ENCODE measurements at places on chromosomes 6 and 20. TPM values are rescaled to one million over a fixed set of nuclear protein-coding genes. Genes with fewer than 3 reads are reported as not detected.

DNA sequence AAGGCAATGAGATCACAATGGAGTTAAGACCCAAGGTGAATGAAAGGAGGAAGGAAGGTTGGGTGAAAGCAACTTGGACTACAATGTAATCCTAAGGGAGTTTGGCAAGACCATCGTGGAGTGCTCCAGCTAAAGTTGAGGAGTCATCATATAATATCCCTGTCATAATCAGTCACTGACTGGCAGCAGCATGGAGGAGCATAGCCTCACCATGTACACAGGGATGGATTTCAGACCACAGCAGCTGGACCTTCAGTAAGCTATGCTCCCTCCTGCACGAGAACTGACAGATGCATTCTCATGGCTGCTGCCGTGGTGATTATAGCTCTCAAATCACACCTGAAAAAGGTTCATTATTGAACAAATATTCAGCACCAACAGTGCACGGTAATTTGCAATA lies 43.0 kb downstream of the GOPC start:
- peaks cover 22% of the 10 kb centered on the region for H3K4me1 ChIP-seq
- no peaks in the 10 kb centered on the region for H3K27me3 ChIP-seq
- no peak overlapping the region for H3K27ac ChIP-seq
- peak; percentile 12 for DNase-seq

- H3K36me3 ChIP-seq = no peaks in the 10 kb centered on the region
- peak; percentile 48 for DNase-seq
- H3K27ac ChIP-seq = no peak overlapping the region
- H3K4me3 ChIP-seq = no peak overlapping the region
- peaks cover 29% of the 10 kb centered on the region for H3K27me3 ChIP-seq
- peaks cover 7% of the 10 kb centered on the region for H3K4me1 ChIP-seq
Measured at GRCh38 chr6:83696674-83697073, 12.2 kb downstream of the SNAP91 start.

DNA sequence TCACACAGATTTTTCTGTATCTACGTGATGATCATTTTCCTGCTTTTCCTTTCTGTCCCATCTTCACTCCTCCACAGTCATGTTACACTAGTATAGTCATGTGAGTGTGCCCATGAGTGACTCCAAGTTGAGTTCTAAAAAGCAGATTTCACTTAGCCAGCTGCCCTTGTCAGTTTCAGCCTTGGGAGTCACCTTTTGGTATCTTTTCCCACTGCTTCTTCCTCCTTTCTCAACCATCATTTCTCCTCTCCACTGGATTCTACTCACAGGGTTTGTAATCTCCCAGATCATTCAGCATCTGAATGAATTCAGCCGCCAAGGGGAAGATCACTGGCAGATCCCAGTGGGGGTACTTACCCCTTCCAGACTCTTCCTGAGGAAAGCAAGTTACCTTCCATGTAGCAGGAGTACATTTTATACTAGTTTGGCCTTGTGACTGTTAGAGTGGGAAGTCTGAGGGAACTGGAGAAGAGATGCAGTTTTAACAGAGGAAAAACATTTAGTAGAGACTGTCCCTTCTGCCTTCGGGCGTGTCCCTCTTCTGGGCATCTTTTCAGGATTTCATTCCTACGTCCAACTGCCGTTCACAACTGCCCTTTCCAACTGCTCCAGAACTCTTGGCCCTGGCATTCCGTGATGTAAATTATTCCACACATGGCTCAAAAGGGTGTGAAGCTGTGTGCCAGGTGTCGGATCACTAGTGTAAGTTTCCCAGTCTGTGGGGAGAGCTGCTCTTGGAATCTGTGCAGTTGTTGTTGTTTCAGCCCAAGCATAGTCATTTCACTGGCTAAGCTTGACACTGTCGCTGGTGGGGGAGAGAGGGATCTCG lies 38.9 kb downstream of the BICRAL start:
- no peak for DNase-seq
- no peak overlapping the region for H3K4me3 ChIP-seq
- peaks cover 10% of the 10 kb centered on the region for H3K4me1 ChIP-seq

- H3K36me3 ChIP-seq = peaks cover 47% of the 10 kb centered on the region
- H3K4me1 ChIP-seq = peaks cover 20% of the 10 kb centered on the region
- H3K27ac ChIP-seq = no peak overlapping the region
Measured at GRCh38 chr6:32983493-32983848, 15.1 kb downstream of the BRD2 start.

GRCh38 chr20:64065974-64066343 lies 3.0 kb downstream of the TCEA2 start:
- DNase-seq = peak; percentile 89
- H3K4me3 ChIP-seq = peak overlapping the region; percentile 38
- no peaks in the 10 kb centered on the region for H3K27me3 ChIP-seq
- no peaks in the 10 kb centered on the region for H3K36me3 ChIP-seq
- peak overlapping the region; percentile 40 for H3K27ac ChIP-seq
- peaks cover 36% of the 10 kb centered on the region for H3K4me1 ChIP-seq

GRCh38 chr20:51431321-51431720 lies 111.2 kb downstream of the NFATC2 start:
- H3K4me1 ChIP-seq = peaks cover 11% of the 10 kb centered on the region
- no peak for DNase-seq
- no peaks in the 10 kb centered on the region for H3K36me3 ChIP-seq
- no peak overlapping the region for H3K27ac ChIP-seq
- no peak overlapping the region for H3K4me3 ChIP-seq
- peaks cover 19% of the 10 kb centered on the region for H3K27me3 ChIP-seq

DNA sequence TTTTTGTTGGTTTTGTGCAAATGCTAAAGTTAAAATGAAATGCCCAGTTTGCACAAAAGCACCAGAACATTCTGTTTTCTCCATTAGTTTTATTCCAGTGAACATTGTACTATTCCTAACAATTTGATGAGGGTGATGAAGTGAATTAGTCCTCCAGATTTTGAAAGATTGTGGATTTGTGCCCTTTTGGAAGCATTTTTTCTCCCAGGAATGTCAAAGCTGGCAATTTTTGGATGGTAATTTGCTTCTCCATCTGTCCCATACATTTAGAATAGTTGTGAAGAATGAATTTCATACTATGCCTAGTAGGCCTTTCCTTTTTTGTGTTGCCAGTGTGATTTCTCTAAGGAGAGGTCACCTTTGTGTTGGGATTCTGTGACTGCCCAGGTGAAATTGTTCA lies 797.2 kb downstream of the BCKDHB start:
- H3K27me3 ChIP-seq = no peaks in the 10 kb centered on the region
- H3K36me3 ChIP-seq = no peaks in the 10 kb centered on the region
- H3K4me3 ChIP-seq = no peak overlapping the region

DNA sequence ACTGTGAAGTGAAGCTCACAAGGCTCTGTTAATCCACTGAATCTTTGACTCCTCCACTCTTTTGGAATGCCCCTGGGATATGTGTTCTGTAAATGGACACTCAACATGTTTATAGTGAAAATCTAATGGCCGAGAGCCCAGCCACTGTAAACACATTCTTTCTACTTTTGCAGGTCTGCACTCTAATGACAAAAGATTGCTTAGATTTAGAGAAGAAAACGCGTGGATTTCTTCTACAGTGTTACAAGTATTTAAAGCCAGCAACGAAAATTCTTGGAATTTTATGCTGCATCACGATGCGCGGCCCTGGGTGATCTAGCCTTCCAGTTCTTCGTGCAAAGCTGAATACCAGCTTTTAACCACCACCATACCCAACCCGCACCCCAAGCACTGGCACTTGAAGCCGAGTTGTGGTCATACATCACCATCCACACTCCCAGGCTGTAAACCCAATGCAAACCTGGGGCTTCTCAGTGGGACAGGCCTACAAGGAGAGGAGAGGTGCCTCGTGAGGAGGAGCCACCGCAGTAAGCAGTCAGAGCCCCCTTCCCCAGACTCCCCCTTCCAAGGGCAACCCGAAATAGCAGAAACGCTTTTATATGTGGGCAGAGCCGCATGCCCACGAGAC lies 3.7 kb upstream of the FOXO3 start:
- H3K36me3 ChIP-seq = peaks cover 12% of the 10 kb centered on the region
- peaks cover 28% of the 10 kb centered on the region for H3K4me1 ChIP-seq
- H3K27me3 ChIP-seq = no peaks in the 10 kb centered on the region
- DNase-seq = no peak
- peak overlapping the region; percentile 90 for H3K4me3 ChIP-seq

DNA sequence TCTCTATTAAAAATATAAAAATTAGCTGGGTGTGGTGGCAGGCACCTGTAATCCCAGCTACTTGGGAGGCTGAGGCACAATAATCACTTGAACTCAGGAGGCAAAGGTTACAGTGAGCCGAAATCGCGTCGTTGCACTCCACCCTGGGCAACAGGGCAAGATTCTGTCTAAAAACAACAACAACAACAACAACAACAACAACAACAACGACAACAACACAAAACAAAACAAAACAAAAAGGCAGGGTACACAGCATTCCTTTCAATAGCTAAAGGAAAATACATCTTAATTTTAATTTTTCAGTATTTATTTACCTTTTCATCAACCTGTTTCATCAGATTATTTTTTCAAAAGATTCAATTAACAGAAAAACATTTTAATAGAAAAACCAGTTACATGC lies 28.4 kb downstream of the SRPK1 start:
- H3K4me3 ChIP-seq = no peak overlapping the region

DNA sequence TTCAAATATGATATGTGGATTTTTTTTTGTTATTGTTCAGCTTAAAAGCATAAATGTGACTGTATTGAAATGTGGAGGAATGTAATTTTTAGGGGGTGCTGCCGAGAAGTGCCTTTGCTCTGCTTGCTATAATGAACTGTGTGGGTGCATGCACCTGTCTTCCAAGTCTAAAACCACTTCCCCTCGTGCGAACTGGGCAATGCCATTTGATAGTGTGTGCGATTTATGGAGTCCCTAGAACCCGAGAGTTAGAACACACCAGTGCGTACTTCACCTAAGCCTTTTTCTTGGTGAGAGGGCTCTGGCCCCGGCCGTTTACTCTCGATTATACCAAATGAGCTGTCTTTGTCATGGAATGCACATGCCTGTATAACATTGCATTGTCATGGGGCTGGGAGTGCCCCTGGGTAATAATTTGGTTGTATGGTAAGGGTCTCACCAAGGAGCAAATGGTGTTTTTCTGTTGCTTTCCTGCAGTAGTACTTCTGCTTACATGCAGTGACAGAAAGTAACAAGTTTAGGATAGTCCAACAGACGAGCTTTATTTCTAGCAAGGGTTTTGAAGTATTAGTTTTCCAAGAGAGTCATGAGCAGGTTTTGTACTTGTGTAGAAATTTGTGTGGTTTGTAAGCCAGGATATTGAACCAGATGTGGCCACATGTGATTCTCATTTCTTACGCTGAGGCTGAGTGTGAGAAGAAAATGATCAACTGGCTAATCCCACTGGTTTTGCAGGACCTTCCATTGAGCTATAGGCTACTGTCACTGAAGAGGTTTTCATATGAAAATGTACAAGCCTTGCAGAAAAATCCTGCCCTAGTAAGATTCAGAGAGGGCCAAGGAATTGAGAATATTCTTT lies 172.4 kb downstream of the DTNBP1 start:
- no peak for DNase-seq
- H3K4me3 ChIP-seq = no peak overlapping the region
- peaks cover 39% of the 10 kb centered on the region for H3K36me3 ChIP-seq

GRCh38 chr6:139533573-139534471 lies 159.4 kb upstream of the CITED2 start:
- DNase-seq = peak; percentile 70
- H3K27me3 ChIP-seq = no peaks in the 10 kb centered on the region
- H3K36me3 ChIP-seq = no peaks in the 10 kb centered on the region
- peaks cover 26% of the 10 kb centered on the region for H3K4me1 ChIP-seq
- peak overlapping the region; percentile 79 for H3K27ac ChIP-seq
- peak overlapping the region; percentile 37 for H3K4me3 ChIP-seq

Gene PLA2G7
- not detected for total RNA-seq

Gene SPTLC3
- total RNA-seq = 20.3 TPM

Gene ADGRF4
- 4.0 TPM for total RNA-seq

Gene PAX1
- total RNA-seq = not detected

Gene TTLL9
- not detected for total RNA-seq

Gene ULBP2
- total RNA-seq = 3.1 TPM

Gene BMP7
- not detected for total RNA-seq
